ENCODE measurements at places on chromosomes 7 and 10.

GRCh38 chr10:61286686-61287085 lies 166.5 kb downstream of the TMEM26 start:
- DNase-seq = no peak

- no peak for DNase-seq
These were observed 114.8 kb upstream of the LANCL2 start for GRCh38 chr7:55250313-55250712.

GRCh38 chr10:72310241-72310633 lies 36.5 kb downstream of the DDIT4 start:
- DNase-seq = no peak

DNA sequence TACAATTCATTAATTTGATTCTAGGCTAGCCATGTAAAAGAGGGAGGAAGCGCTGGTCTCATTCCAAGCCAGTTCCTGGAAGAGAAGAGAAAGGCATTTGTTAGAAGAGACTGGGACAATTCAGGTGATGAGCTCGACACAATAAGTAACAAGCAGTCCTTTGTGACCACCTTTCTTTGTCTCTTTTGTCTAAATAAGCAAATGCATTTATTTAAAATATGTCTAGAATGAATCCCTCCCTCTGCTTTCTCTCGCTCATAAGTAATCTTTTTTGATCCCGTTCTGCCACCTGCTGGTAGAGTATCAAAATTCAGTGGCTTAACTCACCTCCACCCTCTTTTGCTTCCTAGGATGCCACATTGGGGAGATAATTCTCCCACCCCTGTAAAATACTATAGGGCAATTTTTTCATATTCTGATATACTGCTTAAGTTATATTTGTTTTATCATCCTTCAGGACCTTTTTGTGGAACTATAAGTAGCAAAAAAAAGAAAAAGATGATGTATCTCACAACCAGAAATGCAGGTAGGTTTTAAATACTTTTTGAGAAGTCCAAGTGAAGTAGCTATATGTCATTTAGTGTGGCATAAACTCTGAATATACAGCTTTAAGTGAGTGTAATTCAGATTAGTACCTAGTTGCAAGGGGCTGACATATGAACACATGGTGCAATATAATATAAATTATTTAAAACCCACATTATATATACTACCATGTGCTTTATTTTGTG lies 91.5 kb downstream of the GSDME start:
- DNase-seq = peak; percentile 7

DNA sequence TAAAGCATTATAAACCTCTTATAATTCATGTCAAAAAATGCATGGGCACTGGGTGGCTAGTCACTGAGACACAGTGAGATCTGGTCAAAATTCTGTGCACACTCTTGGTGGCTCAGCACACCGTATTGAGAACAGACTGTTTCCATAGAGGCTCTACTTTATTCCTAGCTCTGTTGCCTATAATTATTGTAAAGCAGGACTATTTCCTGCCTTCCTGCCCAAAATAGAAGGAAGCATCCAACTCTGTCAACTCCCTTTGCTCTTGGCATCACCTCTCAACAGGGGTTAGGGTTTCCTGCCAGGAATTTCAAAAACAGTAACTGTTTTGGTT lies 45.1 kb downstream of the PTN start:
- DNase-seq = no peak

DNA sequence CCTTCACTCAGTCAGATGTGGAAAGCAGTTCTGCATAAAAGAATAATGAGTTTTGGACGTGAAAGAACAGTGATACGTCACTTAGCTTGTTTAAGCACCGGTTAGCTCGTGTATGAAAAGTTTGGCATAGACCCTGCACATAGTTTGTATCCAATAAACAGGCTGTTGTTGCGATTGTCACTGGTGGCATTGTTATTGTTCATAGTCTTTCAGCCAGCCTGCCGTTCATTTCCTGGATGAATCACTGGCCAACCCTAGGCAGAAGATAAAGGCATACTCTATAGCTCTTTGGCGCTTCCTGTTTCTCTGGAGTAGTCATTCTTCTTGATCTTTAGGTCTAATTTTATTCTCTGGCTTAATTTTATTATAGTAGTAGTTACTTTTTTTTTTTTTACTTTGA lies 57.8 kb upstream of the ANKRD30A start:
- DNase-seq = no peak

DNA sequence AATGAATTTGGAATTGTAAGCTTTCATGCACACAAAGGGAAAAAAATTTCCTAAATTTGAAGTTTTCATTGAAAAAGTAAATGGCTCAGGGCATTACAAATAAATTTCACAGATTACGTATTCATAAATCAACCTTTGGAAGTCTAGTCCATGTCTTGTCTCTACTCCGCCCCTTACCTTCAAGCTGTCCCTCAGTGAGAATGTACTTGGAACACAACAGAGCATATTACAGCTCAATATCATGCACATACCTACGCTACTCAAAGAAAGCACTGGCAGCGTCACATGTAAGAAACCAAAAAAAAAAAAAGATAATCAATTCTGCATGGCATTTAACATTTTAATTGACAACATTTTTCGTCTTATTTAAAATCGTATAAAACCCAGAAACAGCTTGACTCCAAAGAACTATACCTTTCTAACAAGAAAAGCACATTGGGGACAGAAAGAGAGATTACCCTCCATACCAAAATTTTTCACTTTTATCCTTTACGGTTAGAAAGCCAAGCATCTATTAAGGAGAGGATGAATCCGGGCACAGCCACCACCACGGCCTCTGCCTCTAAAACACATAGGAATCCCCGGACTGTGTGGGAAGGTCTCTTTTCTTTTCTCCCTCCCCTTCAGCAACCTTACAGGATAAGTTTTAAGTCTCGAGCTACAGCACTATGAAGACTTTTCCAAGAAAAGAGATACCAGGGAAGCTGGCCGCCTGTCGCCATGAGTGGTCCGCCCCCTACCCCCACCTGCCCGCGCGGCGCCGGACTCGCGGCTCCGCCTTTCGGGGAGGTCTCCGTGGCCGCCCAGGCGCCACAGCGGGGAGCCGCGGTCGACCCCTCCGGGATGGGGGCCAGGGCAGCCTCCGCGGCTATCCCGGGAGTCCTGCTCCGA lies 1.1 kb downstream of the JMJD1C start:
- no peak for DNase-seq

DNA sequence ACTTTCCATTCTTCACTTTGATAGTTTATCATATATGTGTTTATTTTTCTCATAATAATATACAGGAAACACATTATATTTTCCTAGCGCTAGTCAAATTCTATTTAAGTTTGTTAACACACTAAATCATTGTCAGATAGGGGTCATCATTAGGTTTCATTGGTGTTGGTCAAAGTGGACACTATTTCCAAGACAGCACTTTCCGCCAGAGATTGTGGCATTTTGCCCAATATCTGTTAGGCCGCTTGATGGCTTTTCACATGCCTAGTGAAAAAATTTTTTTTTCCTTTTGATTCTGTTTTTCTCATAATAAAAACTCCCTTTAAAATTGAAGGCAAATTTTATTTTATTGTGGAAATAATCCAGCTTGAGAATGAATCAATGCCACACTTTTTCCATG lies 495.4 kb upstream of the AKR1E2 start:
- no peak for DNase-seq

GRCh38 chr7:73645643-73646174 lies 21.4 kb upstream of the MLXIPL start:
- no peak for DNase-seq

DNA sequence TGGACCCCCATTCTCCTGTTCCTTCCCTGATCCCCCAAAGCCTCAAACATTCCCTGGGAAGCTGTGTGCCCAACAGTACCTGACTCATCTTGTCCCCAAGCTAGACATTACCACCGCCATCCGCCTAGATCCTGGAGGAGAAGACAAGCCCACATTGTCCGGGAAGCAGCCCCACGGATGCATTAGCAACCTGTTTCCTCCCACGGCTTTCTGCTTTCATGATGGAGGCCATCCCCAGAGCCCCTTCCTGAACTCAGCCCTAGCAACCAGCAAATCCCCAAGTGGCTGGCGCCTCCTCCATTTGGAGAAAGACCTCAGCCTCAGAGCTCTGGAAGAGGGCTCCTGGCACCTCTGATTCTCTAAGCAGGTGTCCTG lies 2.3 kb upstream of the SLC29A3 start:
- DNase-seq = no peak

DNA sequence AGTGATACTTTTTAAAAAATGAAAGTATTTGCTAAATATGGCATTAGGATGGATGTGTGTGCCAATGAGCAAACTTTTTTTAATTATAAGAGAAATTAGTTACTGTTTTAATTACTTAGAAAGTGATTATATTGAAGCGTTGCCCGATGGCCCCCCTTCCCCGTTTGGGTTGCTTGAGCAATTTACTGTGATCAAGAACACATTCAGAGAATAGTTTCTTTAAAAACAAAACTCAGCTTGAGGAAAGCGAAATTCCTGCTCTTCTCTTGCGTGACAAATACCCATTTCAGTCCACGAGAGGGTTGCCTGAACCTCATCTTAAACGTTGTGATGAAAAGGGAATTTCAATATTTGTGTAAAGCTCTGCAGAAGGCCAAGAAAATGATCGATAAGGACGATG lies 234.1 kb downstream of the GATA3 start:
- DNase-seq = no peak

DNA sequence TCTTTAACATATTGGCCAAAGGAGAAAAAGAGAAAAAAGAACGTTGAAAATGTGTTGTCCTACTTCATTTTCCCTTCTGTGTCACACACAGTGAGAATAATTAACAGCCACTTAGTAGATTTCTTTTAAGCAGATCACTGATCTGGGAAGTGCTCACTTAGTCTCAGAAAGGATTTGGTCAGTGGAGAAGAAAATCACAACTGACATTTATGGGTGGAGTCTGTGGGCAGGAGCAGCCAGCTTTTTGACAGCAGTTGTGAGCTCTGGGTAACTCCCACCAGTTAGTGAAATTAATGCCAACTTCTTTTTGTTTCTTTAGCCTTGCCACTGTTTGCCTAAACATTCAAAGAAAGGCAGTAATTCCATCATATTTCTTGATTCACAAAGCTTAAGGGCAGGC lies 49.7 kb downstream of the CDK14 start:
- DNase-seq = no peak

GRCh38 chr7:47091141-47091540 lies 490.8 kb downstream of the TNS3 start:
- no peak for DNase-seq

- DNase-seq = no peak
These were observed 5.5 kb downstream of the IL15RA start for GRCh38 chr10:5971886-5972285.

- DNase-seq = no peak
These were observed 296.3 kb upstream of the ZMIZ1 start for GRCh38 chr10:78772486-78772885.

- no peak for DNase-seq
These were observed 94.7 kb upstream of the RAB11FIP2 start for GRCh38 chr10:118141471-118141870.

GRCh38 chr7:71753236-71753635 lies 621.3 kb downstream of the GALNT17 start:
- DNase-seq = no peak

DNA sequence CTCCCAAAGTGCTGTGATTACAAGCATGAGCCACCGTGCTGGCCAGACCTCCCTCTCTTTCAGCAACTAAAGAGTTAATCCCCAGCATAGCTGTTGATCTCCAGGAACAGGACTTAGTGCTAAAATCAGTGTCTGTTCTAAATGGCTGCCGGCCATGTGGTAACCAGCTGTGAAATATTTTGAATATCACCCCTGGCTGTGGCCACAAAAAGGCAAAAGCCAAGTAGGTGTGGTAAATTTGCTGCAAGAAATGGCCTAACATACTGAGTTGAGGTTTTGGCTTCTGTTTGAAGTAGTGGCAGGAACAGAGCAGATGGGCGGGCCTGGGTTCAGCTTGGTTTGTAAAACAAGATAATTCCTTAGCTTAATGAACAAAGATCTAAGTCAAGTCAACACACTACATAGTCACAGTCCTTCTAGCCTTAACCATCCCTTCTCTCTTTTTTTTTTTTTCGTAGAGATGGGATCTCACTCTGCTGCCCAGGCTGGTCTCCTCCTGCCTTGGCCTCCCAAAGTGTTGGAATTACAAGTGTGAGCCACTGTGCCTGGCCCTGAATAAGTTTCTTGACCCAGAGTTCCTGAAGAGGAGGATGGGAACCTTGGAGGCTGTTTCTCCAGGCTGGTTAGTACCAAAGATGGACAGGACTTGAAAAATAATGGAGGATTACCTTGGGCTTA lies 22.7 kb upstream of the AGFG2 start:
- no peak for DNase-seq

DNA sequence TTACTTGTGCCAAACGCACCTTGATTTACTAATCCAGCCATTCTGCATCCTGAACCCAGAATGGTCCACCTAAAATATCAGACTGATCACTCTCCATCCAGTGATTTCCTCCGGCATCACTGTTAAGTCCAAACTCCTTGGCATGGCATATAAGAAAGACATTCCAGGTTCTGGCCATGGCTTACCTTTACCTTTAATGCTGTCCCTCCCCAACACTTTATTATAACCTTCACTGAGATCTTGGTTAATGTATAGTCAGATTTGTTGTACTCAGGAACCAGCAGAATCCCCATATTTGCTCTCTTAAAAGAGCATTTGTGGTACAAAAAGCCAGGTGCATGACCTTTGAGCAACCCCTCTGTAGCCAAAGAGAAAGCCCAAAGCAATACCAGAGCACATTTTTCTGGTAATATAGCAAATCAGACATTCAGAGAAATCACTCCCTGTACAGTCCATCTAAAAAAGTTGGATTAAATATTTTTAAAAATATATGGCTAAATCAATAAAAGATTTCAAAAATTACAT lies 10.2 kb downstream of the UMAD1 start:
- no peak for DNase-seq

DNA sequence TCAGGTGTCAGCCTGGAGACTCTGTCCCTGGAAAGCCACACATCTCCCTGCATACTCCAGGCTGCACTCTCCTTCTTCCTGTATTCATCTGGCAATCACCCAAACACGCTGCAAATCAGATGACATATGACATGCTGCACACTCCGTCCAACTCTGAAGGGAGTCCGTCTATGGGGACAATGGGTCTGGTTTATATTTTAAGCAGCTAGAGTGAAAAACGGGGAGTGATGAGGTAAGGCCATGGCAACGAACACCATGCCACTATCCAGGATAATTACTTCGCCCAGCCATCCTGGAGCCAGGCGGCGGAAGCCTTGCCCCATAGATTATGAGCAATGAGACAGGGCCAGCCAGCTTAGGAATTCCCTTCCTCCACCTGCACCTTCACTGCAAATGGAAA lies 140.1 kb downstream of the PLXNA4 start:
- DNase-seq = no peak

DNA sequence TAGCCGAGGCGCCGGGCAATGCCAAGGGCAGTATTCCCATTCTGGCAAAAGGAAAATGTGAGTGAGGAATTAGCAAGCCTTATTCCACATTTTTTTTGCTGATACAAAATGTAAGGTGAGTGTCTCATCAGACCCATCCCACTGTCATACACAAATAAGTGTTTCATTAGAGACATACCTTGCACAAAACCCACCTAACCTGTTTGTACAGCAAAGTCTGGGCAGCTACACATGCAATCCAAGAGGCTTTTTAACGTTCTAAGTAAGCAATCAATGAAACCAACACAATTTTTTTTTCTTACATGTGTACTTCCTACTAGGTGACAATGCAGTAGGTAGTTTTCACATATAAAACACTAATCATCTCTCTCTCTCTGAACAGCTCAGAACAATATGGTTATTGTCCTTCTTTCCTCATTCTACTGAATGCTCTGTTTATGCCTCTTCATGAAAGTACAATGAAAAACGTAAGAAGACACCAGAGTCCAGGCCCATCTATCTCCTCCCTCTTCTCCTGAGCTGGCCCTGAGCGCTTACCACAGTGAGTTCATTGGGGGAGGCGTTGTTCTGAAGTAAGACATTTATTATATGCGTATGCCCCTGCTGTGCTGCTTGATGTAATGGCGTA lies 217.2 kb downstream of the ANK3 start:
- DNase-seq = no peak

GRCh38 chr7:110486549-110486948 lies 604.4 kb upstream of the LRRN3 start:
- no peak for DNase-seq
